ENCODE measurements at places on chromosomes 5 and 9.

- no peak for DNase-seq
Measured at GRCh38 chr5:87147441-87147840, 120.2 kb upstream of the RASA1 start.

- DNase-seq: peak; percentile 3
Measured at GRCh38 chr9:7367726-7368125, 431.9 kb downstream of the DMAC1 start.

- DNase-seq: peak; percentile 93
Measured at GRCh38 chr9:27600256-27600655, 27.0 kb upstream of the C9orf72 start.

GRCh38 chr5:157568222-157568621, 7.4 kb downstream of the ADAM19 start:
- DNase-seq: peak; percentile 39

- no peak for DNase-seq
Measured at GRCh38 chr5:10625700-10626472, 62.0 kb downstream of the ANKRD33B start.

DNA sequence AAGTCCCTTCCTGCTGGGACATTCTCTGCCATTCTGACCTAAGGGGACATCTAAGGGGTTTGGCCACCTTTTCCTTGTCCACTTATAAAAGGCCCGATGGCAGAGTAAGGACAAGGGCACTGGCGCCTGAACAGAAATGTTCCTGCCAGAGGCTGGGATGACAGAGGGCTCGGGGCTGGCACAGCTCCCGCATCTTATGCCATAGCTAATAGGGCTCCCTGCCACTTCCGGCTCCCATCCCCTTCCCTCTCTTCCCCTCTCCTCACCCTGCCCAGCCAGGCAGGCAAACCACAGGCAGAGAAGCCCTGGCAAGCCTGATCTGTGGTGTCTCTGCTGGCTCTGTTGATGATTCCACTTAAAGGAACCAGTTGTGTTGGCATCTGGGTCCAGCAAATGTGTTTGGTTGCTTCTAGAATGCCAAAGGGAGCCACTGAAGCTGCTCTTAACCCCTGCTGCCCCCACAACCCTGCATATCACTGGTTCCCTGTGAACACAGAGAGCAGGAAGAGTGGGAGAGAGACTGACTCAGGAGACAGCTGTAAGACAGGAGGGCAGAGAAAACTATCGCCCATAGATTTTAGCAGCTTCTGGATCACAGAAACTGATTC, 18.4 kb upstream of the ADRA1B start:
- DNase-seq: no peak

GRCh38 chr9:95118596-95118995, 198.9 kb downstream of the FANCC start:
- no peak for DNase-seq

DNA sequence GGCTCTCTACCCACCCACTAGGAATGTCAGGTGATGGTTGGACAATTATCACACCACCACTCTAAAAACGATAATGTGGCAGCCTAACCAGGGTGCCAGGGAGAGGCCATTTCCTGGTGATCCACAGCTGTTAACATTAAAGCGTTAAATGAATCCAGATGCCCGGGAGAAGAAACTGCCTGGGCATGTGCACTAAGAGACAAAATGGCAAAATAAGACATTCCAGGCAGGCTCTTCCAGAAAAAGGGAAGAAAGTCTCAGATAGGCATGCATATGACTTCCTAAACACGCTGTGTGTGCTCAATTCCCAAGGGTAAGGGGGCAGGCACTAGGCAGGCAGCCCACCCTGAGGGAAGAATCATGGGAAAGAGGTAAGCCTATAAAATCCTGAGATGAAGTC, 4.6 kb upstream of the TXN start:
- DNase-seq: no peak

DNA sequence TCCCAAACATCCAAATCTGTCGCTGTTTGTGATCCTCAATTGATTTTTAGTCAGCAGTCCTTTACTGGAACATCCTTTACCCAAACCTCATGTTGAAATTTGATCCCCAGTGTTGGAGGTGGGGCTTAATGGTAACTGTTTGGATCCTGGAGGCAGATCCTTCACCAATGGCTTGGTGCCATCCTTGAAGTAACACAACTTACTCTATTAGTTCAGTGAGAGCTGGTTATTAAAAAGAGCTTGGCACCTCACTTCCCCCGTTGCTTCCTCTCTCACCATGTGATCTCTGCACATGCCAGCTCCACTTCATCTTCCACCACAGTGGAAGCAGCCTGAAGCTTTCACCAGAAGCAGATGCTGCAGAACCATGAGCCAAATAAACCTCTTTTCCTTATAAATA, 40.3 kb downstream of the DNAJB5 start:
- no peak for DNase-seq

DNA sequence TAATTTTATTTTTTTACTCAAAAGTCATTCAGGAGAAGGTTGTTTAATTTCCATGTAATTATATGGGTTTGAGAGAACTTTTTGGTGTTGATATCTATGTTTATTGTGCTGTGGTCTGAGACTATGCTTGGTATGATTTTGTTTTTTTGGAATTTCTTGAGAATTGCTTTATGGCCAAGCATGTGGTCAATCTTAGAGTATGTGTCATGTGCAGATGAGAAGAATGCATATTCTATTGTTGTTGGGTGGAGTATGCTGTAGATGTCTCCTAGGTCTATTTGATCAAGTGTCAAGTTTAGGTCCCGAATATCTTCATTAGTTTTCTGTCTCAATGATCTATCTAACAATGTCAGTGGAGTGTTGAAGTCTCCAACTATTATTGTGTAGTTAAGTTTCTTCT, 134.9 kb downstream of the HMHB1 start:
- no peak for DNase-seq

GRCh38 chr5:142998316-142999020, 228.3 kb downstream of the ARHGAP26 start:
- peak; percentile 17 for DNase-seq

DNA sequence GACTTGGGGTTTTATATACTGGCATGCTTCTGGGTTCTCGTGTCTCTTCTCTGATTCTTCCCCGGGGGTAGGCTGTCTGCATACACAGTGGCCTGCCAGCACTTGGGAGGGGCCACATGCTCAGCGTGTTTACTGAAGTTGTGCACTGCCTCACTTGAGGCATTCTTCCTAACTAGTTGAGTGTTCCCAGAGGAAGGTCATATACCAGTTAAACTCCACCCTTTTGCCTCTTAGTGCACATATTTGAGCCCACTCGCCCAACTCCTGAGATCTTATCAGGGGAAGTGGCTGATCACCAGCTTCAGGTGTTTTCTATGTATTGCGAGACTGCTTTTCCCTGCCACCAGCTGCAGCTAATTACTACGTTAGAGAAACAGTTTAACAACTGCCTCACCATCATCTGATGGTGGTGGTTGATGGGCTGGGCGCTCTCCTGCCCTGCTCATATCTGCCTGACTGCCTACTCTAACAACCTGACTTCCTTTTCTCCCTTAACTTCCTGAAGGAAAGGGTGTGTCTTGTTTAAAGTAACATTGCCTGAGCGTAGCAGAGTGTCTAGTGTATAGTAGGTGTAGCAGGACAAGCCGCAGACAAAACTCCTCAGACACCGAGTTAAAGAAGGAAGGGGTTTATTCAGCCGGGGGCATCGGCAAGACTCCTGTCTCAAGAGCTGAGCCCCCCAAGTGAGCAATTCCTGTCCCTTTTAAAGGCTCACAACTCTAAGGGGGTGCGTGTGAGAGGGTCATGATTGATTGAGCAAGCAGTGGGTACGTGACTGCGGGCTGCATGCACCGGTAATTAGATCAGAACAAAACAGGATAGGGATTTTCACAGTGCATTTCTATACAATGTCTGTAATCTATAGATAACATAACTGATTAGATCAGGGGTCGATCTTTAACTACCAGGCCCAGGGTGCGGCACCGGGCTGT, 60.1 kb upstream of the CLINT1 start:
- DNase-seq: no peak

DNA sequence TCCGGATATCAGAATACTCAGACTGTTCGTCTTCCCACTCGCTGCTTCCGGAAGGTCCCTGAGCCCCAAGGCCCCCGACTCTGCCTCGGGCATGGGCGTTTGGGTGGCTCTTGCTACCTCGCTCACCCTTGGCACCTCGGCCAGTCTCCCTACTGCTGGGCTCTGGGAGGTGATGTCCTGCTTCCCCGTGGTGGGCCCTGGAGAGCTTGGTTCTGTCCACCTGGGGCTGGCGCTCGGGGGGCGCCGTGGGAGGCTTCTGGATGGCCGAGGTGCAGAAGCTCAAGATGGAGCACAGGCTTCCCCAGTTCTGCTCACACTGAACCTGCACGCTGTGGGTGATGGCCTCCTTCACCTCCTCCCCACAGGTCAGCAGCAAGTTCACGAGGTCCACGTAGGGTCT, 10.4 kb downstream of the STC2 start:
- no peak for DNase-seq

DNA sequence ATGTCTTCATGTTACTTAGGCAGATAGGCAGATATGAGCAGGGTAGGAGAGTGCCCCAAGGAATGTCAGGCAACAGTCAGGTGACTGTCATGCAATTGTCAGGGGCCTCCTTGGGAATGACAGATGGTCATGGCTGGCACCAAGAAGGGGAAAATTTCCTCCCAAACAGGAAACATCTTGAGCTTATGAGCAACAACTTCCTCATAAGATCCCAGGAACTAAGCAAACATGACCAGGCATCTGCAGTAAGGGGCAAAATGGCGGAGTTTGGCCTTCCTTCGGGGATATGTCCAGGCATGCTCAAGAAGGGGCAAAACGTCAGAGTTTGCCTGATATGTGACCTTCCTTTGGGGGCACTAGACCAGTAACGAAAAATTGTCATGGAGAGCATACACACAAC, 591.8 kb downstream of the PDE4D start:
- no peak for DNase-seq

- DNase-seq: no peak
Measured at GRCh38 chr5:95380103-95380628, 11.0 kb upstream of the FAM81B start.

- DNase-seq: no peak
Measured at GRCh38 chr5:107123014-107123413, 547.7 kb downstream of the EFNA5 start.

DNA sequence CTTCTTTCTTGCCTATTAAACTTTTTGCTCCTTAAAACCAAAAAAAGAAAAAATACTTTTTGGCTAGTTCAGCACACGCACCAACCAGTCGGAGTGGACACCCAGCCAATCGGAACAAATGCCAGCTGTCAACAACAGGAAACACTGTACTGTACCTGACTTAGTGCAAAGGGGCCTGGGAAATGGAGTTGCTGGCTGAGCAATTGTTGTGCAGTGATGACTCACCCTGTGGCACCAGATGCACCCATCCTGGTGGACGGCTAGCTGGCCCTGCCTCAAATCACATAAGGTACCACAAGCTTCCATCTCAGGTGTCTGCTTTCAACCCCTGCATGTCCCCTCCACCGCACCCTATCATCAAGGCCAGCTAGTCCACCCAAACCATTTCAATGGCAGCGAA, 20.9 kb downstream of the FOXE1 start:
- DNase-seq: no peak

GRCh38 chr9:137658781-137659180, 40.0 kb downstream of the EHMT1 start:
- DNase-seq: no peak

DNA sequence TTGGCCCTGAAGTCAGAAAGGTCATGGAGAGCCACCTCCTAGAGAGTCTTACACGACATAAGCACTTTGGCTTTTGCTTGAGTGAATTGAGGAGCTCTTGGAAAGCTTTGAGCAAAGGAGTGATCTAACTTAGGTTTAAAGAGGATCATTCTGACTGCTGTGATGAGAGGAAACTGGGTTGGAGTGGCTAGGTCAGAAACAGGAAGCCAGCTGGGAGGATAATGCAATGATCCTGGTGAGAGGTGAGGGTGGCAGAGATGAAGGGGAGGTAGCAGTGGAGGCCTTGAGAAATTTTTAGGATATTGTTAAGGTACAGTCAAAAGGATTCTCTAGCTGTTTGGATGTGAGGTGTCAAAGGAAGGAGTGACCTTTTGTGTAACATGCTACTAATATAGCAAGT, 32.2 kb upstream of the ROPN1L start:
- DNase-seq: no peak

DNA sequence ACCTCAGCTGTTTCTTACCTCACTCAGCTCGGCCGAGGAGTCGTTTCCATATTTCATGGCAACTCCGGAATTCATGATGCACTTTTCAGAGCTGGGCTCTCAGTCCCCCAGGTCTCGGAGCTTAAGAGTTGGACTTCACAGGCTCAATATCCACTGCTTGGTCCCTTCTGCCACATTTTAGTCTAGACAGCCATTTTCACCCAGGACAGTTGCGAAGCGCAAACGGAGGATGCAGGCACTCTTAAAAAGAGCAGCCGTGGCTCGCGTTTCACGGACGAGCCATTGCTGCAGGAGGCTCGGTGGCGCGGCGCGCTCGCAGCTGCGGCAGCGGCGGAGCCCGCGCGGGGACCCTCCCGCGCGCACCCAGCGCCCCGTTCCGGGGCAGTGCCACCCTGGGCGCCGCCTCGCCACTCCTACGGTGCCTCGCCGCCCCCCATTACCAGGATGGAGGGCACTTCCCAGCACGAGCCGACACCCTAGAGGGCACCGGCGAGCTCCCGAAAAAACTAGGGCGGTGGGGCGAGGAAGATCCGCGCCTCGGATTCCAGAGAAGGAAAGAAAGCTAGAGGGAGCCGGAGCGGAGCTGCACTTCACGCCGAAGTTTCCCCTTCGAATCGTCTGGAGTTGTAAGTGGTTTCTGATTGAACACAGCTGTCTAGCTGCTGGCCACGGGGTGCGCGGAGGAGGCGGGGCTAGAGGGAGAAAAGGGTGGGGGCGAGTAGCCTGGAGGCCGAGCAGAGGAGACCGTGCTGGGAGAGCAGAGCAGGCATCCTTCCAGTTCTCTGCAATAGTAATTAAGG, 140.3 kb downstream of the TSSK1B start:
- DNase-seq: peak; percentile 65

GRCh38 chr9:87540444-87541105, 42.9 kb downstream of the DAPK1 start:
- no peak for DNase-seq

- no peak for DNase-seq
Measured at GRCh38 chr9:26163931-26164330, 485.7 kb upstream of the TUSC1 start.

GRCh38 chr5:159459951-159460538, 129.8 kb upstream of the IL12B start:
- peak; percentile 79 for DNase-seq

DNA sequence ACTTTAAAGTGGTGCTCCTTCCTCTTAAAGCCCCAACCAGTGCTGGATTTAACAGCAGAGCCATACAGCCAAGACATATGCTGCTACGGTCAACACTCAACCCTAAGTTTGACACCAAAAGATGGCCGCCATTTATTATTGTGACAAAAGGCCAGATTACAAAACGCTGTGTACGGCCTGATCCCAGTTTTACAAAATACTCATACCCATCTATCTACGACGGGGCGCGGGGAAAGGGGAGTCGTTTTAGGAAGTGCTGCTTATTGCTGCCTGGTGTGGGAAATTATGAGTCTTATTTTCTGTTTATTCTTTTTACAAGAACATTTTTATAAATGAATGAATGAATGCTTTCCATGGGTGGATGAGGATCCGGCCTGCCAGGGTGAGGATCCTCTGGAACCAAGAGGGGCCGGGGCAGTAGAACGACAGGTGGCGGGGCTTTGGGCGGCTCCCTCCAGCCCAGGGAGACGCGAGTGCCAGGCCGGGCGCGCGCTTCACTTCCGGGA, 457 bp upstream of the IDNK start:
- peak; percentile 19 for DNase-seq
